ENCODE measurements at places on chromosomes 6 and 20.

- no peak for DNase-seq
Measured at GRCh38 chr6:41280381-41281057, 6.0 kb downstream of the TREM1 start.

DNA sequence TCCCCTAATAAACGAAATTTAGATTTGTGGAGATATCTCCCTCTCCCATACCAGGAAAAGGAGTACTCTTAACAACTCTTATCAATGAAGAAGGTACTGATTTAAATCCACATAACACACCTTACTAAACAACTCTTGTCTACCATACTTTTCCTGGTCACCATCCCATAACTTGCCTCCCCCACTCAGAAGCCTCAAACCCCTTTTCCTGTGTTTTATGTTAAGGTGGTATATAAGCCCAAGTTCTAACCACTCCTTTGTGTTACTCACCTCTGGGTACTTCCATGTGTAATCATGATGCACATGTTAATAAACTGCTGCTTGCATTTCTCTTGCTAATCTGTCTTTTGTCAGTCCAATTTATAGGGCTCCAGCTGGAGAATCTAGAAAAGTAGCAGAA lies 330.7 kb downstream of the CD83 start:
- no peak for DNase-seq

- DNase-seq = no peak
Measured at GRCh38 chr6:75602246-75603105, 796 bp downstream of the SENP6 start.

DNA sequence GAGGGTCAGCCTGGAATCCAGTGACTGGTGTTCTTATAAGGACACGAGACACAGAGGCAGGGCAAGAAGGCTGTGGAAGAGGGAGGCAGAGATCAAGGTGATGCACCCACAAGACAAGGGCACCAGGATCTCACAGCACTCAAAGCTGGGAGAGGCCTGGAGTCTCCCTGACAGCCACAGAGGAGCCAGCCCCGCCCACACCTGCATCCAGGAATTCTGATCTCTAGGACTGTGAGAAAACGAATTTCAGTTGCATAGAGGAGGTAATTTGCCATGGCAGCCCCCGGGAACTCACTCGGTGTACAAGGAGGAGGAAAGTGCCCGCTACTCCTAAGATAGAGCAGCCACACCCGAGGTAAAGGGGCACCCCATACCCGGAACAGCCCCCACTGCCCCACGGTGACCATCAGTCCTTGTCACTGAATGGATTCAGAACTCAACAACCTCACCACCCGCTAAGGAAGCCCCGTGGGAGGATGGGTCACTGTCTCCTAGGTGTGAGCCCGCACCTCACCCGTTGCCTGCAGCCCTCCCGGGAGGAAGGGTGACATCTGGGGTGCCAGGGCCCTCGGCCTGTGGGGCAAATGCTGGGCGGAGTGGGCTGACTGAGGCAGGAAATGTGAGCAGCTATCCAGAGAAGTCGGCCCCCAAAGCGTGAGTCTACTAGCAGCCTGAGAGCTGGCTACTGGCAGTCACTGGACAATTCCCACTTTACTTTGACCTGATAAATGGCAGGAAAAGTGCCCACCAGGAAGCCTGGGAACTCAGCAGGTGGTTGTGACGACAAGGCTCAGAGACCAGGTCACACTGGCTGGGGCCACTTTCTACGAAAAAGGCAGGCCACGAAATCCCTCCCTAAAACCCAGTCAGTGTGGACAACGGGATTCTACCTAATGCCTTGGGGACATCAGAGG lies 22.4 kb downstream of the DLL1 start:
- DNase-seq = no peak

- no peak for DNase-seq
Measured at GRCh38 chr6:40343877-40344565, 243.1 kb downstream of the LRFN2 start.

- no peak for DNase-seq
Measured at GRCh38 chr6:160007611-160008010, 38.7 kb downstream of the IGF2R start.

DNA sequence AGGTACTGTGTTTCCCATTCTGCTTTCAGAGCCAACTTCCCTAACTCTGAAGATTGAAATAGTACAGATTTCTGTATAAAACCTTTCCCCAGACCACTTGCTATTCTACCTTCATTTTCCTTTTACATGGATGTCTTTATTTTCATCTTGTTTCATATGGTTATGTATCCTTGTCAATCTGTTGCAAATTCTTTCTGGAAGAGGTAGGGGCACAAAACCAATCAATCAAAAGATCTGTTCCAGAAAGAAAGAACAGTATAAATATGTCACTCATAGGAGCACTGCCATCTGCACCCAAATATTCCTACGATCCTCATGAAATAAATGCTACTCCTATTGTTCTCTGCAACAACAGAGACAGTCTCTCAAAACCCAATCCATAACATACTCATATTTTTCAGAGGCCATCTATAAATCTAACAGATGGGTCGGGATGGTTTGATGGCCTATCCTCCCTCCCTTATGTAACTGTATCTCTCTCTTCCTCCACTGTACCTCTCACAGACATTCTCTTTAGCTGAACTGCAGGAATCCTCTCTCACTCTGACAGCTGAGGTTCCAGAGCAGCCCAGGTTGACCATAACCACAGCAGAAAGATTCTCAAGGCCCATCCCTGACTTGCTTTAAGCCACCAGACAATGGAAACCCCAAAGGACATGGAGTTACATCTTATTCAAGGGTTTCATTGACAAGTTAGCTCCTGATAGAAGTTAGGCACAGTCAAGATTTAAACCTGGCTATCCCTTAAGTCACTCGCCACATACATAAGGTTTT lies 112.8 kb downstream of the ZMYND8 start:
- no peak for DNase-seq

- no peak for DNase-seq
Measured at GRCh38 chr20:17631576-17632319, 50.3 kb downstream of the RRBP1 start.

DNA sequence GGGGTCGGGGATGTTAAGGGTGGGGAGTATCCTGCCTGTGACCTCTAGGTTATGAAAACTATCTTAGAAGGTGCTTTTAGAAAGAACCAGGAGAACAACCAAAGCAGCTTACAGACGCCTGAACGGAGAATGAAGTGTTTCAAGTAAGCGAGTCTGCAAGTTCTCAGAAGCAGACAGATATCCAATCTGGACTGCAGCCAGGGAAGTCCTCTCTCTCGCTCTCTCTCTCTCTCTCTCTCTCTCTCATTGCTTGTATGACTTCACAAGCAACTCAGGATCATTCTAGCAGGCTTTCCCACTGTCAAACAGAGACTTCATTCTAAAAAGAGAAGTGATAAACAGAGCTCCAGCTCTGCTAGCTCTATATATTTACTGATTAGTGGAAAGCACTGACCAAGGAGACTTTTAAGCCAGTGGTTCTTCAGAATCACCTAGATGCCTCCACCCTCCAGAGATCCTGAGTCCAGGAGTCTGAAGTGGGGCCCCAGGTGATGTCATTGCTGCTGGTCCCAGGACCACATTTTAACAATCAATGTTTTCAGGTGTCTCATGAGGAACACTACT lies 6.0 kb downstream of the TCF21 start:
- DNase-seq = no peak

DNA sequence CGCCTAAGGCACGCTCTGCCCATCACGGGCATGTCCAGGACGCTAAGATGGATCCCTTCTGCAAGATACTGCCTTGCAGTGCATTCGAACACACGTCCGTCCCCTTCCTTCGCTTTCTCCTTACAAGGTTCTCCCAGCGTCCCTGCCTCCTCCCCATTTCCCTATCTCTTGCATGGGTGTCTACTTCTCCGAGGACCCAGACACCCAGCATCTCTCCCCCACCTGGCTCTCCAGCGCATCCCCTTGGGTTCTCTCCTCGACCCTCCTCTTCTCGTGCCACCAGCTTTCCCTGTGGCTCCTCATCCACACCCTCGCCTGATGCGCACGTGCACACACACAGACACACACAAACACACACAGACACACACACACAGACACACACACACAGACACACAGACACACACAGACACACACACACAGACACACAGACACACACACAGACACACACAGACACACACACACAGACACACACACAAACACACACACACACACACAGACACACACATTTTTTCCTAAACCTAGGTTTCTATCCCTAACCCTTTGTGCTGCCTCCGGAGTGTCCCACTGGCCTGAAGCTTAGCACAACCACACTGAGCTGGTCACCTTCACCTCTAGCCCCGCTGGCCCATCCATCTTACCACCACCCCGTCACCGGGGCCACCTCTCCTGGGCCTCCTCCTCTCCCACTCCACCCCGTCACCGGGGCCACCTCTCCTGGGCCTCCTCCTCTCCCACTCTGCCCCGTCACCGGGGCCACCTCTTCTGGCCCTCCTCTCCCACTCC lies 31.9 kb downstream of the ANKRD60 start:
- DNase-seq = no peak

DNA sequence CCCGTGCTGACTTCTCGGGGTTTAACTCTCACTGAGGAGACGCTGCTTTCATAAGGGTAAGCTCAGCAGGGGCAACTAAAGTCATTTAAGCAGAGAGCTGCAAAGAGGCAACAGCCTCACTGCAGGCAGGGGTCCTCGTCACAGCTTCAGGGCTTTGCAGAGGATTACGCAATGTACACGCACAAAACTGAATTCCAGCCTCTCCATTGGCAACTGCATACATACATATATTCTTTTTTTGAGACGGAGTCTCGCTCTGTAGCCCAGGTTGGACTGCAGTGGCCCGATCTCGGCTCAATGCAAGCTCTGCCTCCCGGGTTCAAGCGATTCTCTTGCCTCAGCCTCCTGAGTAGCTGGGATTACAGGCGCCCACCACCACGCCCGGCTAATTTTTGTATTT lies 2.4 kb downstream of the GMEB2 start:
- no peak for DNase-seq

GRCh38 chr20:46710153-46710913 lies 884 bp downstream of the SLC2A10 start:
- no peak for DNase-seq

GRCh38 chr6:163701762-163702161 lies 287.2 kb downstream of the QKI start:
- no peak for DNase-seq

DNA sequence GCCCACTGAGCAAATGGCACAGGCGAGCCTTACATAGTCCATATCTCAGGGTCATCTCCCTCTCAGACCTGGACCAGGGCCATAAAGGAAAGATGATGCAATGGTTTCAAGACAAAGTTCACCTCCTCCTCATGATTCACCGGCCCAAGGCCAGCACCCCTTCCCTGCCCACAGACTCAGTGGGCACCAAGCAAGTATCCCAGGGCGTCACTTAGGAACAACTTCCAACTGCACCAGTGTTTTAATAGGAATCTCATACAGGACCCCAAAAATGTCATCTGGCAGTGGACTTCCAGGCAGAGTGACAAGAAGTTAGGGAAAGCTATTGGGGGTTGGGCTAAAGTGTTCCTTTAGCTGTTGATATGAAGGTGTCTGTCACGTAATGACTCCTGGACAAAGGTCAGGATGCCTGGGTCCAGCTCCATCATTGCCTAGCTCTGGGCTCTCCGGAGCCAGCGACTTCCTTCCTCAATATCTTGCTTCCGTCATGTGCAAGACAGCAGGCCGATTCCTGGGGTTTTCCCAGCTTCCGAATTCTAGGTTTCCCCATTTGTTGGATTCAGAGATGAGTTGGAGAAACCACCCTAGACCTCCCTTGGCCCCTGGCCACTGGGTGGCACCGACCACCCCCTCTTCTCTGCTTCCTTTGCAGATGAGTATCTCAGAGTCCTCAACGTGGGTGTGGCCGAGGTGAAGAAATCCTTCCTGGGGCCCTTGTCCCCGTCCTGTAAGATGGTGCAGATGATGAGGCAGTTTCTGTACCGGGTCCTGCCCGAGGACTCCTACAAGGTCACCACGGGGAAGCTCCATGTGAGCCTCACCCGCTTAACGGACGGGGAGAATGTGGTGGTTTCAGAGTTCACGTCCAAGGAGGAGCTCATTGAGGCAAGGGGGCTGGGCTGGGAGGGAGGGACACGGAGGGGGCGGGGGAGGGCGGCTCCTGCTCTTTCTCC lies 21.1 kb downstream of the PNPLA1 start:
- no peak for DNase-seq

- DNase-seq = no peak
Measured at GRCh38 chr6:14401246-14401645, 283.7 kb downstream of the CD83 start.

- DNase-seq = no peak
Measured at GRCh38 chr20:63519668-63520503, 679 bp upstream of the PPDPF start.

DNA sequence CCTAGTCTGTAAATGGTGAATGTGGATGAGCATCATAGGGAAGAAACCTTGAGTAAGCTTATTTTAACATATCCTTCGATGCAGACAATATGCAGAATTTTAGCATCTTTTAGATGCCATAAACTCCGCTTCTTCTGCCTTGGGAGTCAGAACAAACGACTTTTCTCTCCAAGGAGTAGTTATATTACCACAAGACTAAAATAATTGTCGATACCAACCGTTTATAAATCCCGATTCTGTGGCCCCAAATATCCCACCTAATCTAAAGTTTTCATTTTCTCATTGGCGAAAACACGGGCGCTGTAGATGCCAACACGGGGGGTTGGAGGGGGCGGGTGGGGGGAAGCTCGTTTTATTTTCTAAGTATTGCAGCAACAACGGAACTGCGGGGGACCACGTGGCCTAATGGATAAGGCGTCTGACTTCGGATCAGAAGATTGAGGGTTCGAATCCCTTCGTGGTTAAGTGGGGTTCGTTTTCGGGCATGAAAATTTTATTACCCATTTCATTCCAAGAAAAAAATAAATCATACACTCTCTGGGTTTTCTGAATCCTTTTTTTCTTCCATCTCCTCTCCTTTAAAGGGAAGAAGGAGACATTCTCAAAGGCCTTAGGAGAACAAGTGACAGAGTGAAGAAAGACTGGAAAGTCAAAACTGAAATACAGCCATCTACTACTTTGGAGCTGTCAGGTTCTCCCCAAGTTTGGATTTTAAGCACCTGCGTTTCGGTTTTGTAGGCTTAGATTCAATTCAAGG lies 65.5 kb upstream of the BTN3A2 start:
- DNase-seq = no peak

DNA sequence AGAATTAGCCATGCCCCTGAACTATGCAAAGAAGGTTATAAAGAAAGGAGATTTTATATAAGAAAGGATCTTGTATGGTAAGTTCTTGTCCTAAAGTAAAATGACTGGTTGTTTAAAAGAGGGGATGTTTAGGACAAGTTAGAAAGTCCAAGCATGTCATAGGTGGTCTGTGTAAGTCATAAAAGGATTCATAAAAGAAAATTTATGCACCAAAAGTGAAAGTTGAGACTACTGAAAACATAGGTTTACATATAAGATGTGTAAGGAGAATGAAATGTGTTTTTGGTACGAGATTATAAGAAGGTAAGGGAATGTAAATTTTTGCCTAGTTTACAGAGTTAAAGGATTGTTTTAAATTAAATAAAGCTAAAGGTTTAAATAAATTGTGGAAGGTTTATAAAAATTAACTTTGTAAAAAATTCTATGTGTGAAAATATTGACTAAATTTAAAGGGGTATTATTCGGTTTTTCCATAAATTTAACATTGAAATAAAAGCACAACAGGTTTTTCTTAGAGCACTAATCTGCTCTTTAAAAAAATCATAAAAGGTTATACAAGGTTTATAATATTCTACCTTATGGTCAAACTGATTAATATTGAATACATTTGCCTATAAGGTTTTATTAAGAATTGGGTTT lies 93.6 kb upstream of the UST start:
- peak; percentile 10 for DNase-seq
